ENCODE measurements at places on chromosomes 2 and 18. TPM values are rescaled to one million over a fixed set of nuclear protein-coding genes. Genes with fewer than 3 reads are reported as not detected.
A peak's percentile ranks its signal among the peaks of the same experiment; 100 is the strongest.

The ADD2 gene
- 2.5 TPM for polyA plus RNA-seq

- DNase-seq = peak; percentile 63
Observed at GRCh38 chr2:226187156-226187555, 612.5 kb downstream of the IRS1 start.

The LAMA3 gene
- 0.75 TPM for polyA plus RNA-seq

The ONECUT2 gene
- 0.01 TPM for polyA plus RNA-seq

DNA sequence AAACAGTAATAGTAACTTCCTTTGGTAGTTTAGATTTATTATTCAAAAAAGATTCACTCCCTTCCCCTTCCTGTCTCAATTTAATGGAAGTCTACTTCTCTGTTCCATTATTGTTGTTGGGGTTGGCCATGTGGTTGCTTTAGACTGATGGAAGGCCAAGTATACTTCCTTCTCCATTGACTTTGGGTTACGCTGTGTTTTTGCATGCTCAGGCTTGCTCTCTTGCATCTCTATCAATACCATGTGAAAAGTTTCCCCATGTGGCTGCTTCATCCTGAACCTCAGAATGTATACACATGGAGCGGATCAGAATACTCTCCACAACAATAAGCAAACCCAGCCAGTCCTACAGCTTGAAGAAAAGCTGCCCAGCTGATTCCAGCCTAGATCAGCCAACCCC, 20.3 kb downstream of the CFAP210 start:
- no peak for DNase-seq

GRCh38 chr18:52216666-52217065, 123.3 kb upstream of the DCC start:
- DNase-seq = peak; percentile 17

The SNED1 gene
- 10.1 TPM for polyA plus RNA-seq

Measured in fibroblast of lung (primary cell).